Fibroblast of skin of back (primary cell): ENCODE measurements at places on chromosomes 2 and 18.

- peak; percentile 36 for DNase-seq
These were observed 75.8 kb downstream of the KIDINS220 start for GRCh38 chr2:8761529-8762164.

- DNase-seq: no peak
These were observed 36.1 kb upstream of the MYO3B start for GRCh38 chr2:170141865-170142264.

GRCh38 chr2:76415821-76416220 lies 705.1 kb upstream of the GCFC2 start:
- DNase-seq: no peak

- no peak for DNase-seq
These were observed 72.6 kb downstream of the ANKRD44 start for GRCh38 chr2:197238043-197238365.

DNA sequence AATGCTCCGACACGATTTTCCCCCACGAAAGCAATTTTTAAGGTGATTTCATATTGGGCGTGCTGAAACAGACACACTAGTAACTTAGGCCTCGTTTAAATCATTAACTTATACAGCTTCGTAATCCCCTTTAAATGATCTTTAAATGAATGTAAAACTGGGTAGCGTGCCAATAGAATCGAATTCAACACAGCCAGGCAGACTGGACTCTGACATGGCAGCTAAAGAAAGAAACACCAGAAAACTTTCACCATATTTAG lies 2.4 kb upstream of the ID2 start:
- no peak for DNase-seq

DNA sequence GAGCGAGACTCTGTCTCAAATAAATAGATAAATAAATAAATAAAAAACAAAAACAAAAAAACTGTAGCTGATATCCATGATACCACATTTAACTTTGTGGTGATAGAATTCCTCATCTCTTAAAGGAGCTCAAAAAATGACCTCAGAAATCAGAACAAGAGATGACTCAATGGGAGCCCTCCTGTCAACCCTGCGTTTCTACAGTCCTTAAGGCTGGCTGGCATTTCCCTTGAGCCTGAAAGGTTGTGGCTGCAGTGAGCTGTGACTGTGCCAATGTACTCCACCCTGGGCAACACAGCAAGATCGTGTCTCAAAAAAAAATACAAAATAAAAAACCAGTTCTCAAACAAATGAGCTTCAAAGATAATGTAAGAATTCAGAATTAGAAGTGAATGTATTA lies 40.4 kb downstream of the CHST9 start:
- no peak for DNase-seq

GRCh38 chr2:168396131-168396530 lies 59.9 kb upstream of the CERS6 start:
- no peak for DNase-seq

DNA sequence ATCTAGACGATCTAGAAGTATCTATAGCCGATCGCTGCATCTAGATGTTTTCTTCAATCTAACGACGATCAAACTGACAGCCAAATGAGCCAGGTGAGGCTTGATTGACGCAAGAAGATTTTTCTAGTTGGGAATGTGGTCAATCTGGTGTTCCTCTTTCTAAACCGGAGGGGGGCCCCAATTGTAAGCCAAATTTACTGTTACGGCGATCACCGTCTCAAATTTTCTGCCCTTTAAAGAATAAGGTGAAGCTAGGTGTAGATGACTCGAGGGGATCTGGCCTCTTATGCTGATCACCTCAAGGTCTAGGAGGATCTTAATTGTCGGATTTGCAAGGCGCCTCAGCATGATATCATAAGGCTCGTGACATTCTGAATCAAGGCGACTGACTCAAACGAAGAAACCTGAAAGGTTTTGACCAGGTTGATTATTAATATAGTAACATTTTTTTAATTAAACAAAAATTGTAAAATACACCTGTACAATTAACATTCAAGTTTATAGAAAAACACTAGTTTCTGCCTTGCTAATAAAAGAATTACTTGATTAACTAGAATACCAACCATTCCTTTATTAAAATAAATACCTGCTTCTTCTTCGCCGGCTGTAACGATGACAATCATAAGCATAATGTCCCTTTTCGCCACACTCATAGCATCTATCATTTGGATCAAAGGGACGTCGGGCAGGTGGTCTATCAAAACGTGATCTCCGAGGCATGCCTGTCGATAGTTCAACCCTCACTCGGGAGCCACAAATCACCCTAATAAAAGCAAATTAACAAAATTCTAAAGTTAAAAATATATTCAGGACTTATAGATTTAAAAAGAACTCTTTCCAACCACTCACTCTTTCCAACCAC lies 2.0 kb downstream of the SRSF7 start:
- DNase-seq: no peak

GRCh38 chr2:68907920-68908253 lies 36.7 kb upstream of the BMP10 start:
- no peak for DNase-seq

DNA sequence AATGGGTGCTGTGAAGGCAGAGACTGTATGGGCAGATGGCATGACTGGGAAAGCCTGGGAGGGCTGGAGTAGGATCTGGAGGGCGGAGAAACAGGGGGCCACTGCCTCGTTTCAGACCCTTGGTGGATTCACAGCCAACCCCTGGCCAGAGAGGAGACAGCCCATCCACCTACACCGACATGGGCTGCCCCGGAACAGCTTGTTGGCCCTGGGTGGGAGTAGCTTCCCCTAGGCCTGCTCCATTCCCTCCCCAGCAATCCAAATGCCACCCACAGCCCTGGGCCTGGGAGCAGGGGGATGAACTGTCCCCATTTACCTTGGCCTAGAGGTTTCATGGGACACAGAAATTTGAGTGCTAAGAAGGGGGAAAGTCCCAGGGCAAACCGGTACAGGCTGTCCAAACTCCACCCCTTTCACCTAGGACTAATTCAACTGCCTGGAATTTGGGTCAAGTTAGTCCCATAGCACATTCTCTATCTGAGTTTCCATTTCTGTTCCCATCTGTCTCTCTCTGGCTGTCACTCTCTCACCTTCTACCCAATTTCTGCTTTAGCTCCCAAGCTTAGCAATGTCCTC lies 37.0 kb downstream of the LBH start:
- no peak for DNase-seq

DNA sequence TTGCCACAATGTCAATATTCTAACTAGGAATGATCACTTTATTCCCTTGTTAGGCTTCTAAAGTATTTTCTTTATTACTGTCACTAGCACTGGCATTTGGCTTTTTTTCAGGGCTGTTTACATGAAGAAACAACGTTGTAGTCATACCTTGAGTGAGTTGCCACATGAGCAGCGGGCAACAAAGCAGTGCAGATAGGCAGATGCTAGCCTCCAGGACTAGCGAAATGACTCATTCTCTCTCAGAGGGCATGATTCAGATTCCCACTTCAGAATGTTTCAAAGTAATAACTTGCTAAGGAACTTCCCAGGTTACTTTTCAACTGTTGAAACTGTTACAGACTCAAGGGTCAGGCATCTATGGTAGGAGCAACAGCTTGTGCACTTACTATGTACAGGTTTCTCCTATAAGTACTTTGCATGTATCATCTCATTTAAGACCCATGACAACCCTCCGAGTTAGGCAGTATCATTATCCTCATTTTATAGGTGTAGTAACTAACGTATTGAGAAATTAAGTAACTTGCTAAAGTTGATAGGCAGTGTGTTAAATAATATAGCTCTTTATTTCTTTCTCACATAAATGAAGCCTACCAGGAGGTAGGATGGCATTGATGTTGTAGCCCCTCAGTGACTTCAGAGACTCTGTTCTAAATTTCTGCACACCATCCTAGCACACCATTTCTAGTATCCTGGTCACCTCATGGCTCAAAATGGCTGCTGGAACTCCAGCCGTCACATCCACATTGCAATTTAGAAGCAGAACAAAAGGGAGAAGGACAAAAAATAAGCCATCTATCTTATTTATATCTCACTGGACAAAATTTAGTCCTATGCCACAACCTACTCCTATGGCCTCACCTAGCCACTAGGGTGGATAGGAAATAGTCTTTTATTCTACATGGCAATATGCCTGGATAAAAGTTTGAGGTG lies 83.3 kb downstream of the ICOS start:
- DNase-seq: peak; percentile 22

GRCh38 chr2:53227535-53227934 lies 540.1 kb upstream of the CHAC2 start:
- no peak for DNase-seq

DNA sequence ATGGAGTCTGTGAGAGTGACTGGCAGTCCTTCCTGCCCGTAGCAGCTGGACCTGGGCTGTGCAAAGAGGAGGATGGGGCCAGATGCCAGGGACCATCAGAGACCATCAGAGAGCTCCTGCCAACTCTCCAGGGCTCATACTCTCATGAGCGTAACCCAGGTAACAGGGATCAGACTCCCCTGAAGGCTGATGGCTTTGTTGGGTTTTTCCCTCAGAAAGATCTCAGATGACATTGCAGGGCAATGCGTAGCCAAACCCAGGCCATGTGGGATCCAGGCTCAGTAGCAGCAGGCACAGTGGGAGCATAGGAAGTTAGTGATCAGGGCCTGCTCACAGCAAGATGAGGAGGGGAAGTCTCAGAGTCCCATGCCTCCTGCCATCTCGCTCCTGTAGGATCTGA lies 218.0 kb downstream of the LOXHD1 start:
- DNase-seq: no peak

DNA sequence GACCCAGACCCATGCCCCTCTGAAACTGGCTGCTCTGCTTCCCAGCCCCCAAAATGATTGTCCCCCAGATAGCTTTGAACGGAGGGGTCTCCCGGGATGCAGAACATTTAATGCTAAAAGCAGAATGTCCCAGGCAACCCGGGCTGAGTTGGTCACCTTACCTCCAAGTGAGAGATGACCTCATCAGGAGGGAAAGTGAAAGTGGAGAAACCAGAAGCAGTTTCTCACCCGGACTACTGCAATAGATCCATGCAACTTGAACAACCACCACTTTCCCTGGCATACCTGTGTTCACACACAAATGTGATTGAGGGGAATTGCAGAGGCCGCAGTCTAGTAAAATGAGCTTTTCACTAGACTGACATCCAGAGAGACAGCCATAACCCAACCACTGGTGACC lies 75.3 kb upstream of the NPAS2 start:
- DNase-seq: peak; percentile 47

DNA sequence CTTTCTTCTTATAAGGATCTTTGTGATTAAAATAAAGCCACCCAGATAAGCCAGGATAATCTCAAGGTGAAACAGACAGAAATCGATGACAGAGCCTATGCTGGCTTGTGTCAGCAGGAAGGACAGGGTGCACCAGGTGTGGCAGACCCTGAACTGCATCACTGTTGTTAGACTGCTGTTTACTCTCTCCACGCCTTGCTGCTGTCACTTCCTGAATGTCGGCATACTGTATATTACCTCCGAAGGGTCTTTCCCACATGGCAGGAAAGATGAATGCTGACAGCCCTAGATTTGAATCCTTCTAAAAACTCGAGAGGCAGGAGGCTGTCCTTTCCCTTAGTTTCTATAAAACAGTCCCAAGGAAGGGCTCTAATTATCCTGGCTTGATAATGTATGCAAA lies 18.9 kb upstream of the TMEM163 start:
- DNase-seq: no peak

GRCh38 chr2:118925476-118925875 lies 16.5 kb upstream of the MARCO start:
- DNase-seq: no peak

DNA sequence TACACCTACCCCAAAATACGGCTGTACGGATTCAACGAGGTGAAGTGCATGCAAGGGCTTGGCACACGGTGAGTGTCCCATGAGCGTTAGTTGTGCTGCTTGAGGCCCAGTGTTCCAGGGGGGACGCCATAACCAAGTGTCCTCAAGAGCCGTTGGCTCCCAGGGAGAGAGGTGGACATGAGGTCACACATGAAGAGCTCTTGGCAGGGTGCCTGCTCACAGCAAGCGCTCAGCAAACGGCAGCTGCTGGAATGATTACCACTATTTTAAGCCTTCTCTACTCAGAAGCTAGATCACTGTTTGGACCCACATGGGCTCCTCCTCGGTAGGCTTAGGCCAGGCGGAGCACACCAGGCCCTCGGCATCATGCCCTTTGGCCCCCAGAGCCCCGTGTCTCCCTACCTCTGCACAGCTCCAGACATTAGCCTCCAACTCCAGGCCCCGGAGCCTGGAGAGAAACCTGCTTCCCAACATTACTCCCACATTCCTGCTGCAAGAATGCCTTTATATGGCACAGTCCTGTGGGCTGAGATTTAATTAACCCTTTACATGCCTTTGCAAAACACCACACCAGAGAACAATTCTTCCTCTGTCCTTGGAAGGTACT lies 68.4 kb upstream of the PPP1CB start:
- DNase-seq: peak; percentile 86

- DNase-seq: no peak
These were observed 1237.5 kb upstream of the GYPC start for GRCh38 chr2:125418483-125418882.

- DNase-seq: peak; percentile 95
These were observed 127.9 kb upstream of the SH3BP4 start for GRCh38 chr2:234823877-234824376.

- DNase-seq: no peak
These were observed 4.8 kb downstream of the IL1F10 start for GRCh38 chr2:113072584-113072983.

- no peak for DNase-seq
These were observed 81.9 kb downstream of the SLC4A3 start for GRCh38 chr2:219709331-219709761.

GRCh38 chr2:98643496-98644100 lies 35.2 kb downstream of the UNC50 start:
- peak; percentile 1 for DNase-seq

DNA sequence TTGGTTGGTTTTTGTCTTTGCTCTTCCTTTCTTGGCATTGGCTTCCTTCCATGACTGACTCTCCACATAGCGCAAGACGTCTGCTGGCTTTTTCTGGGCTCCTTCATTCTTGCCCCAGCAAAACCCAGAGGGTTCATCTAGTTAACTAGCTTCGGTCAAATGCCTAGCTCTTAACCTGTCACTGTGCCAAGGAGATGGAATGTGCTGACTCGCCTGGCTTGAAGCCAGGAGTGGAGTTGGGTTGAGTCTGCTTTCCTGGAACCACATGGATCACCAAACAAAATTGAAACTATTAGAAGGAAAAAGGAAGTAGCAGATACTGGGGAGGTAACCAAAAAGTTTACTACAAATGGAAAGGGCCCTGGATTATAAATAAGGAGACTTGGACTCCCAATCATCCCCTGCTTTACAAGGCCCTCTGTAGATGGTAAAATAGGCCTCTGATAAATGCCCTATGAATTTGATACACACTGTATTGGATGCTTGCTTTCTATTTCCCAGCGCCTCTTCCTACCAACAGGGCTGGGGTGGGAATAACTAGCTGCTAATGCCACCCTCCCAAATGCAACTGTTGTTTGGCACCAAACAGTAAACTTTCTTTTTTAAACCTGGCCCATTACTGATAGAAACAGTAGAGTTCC lies 11.3 kb downstream of the MALT1 start:
- peak; percentile 80 for DNase-seq

- peak; percentile 91 for DNase-seq
These were observed 10.0 kb upstream of the ADAM17 start for GRCh38 chr2:9565436-9566153.

- no peak for DNase-seq
These were observed 53.9 kb downstream of the WDSUB1 start for GRCh38 chr2:159232456-159233170.

- no peak for DNase-seq
These were observed 92.1 kb downstream of the TMEM18 start for GRCh38 chr2:584863-585823.

- no peak for DNase-seq
These were observed 654.8 kb downstream of the SLC4A3 start for GRCh38 chr2:220282236-220282635.
